ENCODE measurements at places on chromosomes 4 and X. TPM values are rescaled to one million over a fixed set of nuclear protein-coding genes. Genes with fewer than 3 reads are reported as not detected.

GRCh38 chr4:177461606-177462005 lies 19.4 kb upstream of the AGA start:
- DNase-seq = no peak

GRCh38 chr4:186485561-186486062 lies 69.8 kb downstream of the MTNR1A start:
- DNase-seq = no peak

DNA sequence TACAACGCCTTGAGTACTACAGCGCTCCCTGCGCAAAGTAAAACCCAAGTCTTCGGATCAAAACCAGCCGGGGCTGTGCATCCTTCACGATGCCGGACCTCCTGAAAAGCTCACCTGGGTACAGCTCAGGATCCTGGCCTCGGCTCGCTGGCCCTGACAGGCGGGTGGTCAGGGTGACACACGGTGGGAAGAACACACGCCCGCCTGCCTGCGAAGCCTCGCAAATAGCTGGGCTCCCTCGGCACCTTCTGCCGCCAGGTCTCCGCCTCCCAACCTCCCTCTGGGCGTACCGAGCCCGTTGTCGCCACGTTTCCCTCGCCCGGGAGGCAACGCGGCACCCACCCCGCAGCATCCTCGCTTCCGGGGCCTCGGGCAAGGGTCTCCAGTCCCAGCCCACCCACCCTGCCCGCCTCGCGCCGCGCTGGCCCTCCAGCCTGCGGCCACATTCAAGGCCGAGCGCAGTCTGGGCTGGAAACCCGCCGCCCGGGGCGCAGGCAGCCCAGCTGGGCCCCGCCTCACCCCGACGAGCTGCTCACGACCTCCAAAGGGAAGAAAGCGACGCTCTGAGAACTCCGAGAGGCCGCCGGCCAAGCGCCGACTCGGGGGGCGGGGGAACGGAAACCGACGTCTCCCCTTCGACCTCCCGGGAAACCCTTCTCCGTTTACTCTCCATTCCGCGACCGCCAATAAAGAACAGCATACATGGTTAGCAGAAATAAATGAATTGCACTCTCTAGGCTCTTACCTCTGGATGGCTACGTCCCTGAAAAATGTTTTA lies 511 bp downstream of the PPM1K start:
- no peak for DNase-seq

GRCh38 chr4:24979554-24979953 lies 51.2 kb downstream of the LGI2 start:
- no peak for DNase-seq

Gene GPRASP2
- 13.2 TPM for total RNA-seq

Gene SCD5
- 57.4 TPM for total RNA-seq

Gene STBD1
- 11.6 TPM for total RNA-seq

Gene VCX3A
- total RNA-seq = not detected

Gene EFHC2
- total RNA-seq = 3.2 TPM

All from renal cortical epithelial cell (primary cell).